ENCODE measurements at places on chromosomes 11 and 22.

DNA sequence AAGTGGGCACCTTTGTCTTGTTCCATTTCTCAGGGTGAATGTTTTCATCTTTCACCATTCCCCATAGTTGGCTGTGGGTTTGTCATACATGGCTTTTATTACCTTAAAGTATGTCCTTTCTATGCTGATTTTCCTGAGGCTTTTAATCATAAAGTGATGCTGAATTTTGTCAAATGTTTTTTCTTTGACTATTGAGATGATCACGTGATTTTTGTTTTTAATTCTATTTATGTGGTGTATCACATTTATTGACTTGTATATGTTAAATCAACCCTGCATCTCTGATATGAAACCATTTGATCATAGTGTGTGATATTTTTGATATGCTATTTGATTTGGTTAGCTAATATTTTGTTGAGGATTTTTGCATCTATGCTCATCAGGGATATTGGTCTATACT lies 216.4 kb upstream of the FAT3 start:
- H3K4me3 ChIP-seq = no peak overlapping the region
- DNase-seq = no peak
- H3K27me3 ChIP-seq = no peaks in the 10 kb centered on the region

GRCh38 chr22:32603651-32604540 lies 129.3 kb downstream of the FBXO7 start:
- H3K27me3 ChIP-seq = no peaks in the 10 kb centered on the region
- H3K27ac ChIP-seq = no peak overlapping the region
- H3K36me3 ChIP-seq = no peaks in the 10 kb centered on the region
- H3K4me3 ChIP-seq = no peak overlapping the region

DNA sequence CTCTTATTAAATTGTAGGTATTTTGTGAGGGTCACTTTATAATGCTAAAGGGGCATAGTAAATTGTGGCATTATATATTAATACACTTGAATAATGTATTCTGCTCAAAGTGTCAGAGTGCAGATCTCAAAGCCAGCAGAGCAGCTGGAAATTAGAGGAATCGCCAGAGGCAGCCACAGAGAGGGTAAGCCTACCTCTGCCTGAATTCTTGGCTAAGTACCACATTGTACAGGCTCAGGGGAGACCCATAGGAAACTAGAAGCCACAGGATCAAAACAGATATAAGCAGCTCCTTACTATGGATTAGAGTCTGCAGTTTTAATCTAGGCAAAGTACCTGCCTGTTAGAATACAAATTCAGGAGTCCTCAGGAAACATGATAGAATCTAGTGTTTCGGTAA lies 249.3 kb downstream of the DDX10 start:
- no peaks in the 10 kb centered on the region for H3K27me3 ChIP-seq
- DNase-seq = no peak
- peaks cover 3% of the 10 kb centered on the region for H3K36me3 ChIP-seq

DNA sequence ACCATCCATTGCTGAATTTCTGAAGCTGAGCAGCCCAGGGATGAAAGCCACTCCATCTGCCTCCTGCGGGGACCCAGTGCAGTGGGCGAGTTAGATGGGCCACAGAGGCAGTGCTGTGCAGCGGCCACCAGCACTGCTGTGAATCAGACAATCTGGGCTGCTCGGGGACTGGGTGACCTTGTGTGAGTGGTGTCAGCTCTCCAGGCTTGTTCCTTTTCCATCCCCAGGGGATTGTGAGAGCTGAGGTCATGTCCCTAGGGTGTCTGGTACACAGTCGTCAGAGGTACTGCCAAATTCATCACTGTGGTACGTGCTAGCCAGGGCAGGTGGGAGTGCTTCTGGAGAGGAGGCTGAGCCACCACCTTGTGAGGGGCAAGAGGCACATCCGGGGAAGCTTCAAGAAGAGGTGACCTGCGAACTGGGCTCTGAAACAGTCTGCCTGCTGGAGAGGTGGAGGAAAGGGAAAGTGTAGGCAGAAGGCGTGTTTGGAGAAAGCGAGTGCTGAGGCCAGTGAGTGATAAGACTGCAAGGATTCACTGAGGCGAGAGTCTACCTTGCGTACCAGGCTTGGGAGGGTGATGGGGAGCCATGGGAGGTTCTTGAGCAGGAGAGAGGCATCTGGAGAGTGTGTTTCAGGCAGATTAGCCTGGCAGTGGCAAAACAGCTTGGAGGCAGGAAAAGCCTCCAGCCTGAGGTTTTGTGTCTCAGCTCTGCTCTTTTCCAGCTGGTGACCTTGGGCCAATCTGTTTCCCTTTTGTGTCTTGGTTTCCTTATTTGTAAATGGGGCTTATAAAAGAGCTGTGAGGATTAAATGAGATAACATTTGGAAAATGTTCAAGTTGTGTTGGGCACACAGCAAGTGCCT lies 22.7 kb downstream of the CACNA1I start:
- H3K27ac ChIP-seq = no peak overlapping the region
- H3K4me1 ChIP-seq = peaks cover 3% of the 10 kb centered on the region
- peaks cover 22% of the 10 kb centered on the region for H3K27me3 ChIP-seq
- DNase-seq = no peak
- H3K4me3 ChIP-seq = no peak overlapping the region
- H3K36me3 ChIP-seq = no peaks in the 10 kb centered on the region

DNA sequence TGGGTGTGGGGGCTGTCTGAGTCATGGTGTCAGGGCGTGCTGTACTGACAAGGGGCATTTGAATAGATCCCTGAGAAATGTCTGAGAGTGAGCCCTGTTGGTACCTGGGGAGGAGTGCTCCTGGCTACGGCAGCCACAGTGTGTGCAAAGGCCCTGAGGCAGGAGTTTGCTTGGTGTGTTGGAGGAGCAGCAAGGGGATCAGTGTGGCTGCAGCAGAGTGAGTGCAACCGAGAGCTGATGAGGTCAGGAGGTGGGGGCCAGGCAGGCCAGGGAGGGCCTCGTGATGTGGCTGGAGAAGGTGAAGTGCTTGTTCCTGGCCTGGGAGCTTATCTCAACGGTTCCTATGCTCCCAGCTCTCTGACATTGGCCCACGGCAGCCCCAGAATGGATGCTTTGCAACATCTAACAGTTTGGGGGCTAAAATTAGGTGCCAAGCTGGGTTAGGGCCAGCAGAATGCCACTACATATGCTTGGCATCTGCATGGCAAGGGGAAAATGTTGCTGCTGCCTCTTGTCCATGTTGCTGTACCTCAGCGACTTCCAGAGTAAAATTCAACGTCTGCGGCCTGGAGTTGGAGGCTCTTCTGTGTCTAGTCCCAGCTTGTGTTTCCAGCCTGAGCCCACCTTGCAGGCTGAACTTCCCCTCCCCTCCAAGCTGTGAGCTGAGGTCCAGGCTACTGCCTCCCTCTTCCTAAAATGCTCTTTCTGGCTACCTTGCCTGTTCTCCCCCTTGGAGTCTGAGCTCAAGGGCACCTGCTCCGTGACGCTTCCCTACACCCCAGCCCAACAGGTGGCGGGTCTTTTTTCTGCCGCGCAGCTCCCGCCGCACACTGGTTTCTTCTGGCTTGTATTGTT lies 48.2 kb upstream of the MYEOV start:
- no peaks in the 10 kb centered on the region for H3K36me3 ChIP-seq
- no peak overlapping the region for H3K4me3 ChIP-seq
- DNase-seq = no peak
- peaks cover 51% of the 10 kb centered on the region for H3K27me3 ChIP-seq
- H3K27ac ChIP-seq = no peak overlapping the region

- H3K27me3 ChIP-seq = no peaks in the 10 kb centered on the region
- H3K4me1 ChIP-seq = no peaks in the 10 kb centered on the region
- no peak for DNase-seq
- H3K4me3 ChIP-seq = no peak overlapping the region
- H3K36me3 ChIP-seq = no peaks in the 10 kb centered on the region
These were observed 39.8 kb downstream of the KCNJ1 start for GRCh38 chr11:128827191-128827893.

- H3K27me3 ChIP-seq = no peaks in the 10 kb centered on the region
- no peaks in the 10 kb centered on the region for H3K36me3 ChIP-seq
- H3K4me1 ChIP-seq = peaks cover 78% of the 10 kb centered on the region
- DNase-seq = no peak
- H3K4me3 ChIP-seq = peak overlapping the region; percentile 63
These were observed 63.7 kb downstream of the PPFIBP2 start for GRCh38 chr11:7577291-7578190.

DNA sequence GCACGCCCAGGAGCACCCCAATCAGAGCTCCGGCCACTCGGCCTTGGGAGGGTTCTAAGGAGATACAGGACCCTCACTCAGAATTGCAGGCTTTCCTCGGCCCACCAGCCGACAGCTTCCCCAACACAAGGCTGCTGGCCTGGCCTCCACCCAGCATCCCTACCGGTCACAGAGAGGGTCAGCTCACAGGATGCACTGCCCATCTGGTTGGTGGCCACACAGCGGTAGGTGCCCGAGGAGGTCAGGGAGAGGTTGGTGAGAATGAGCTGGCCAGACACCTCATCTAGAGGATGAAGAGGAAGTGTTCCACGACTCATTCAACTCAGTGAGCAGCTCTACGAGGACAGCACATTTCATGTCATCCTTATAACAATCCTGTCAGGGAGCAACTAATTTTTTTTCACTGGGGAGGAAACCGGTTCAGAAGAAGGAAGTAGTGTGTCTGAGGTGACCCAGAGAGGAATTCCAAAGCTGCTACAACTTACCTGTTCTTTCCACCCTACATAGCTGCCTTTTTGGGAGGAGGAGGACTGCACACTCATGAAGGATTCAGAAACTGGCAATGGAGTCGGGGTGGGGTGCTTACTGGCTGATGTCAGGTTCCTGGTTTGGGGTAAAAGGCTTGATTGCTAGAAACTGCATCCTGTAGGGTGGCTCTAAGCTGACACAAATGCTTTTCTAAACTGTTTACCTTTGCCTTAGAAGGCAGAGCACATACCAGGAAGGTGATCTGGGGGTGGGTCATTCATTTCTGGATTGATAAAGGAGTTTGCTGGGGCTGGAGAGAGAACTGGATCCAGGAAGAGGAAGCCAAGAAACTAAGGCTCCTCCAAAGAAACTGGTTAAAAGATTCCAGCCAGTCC lies 3.3 kb downstream of the VSIG2 start:
- no peak for DNase-seq
- H3K27me3 ChIP-seq = peaks cover 95% of the 10 kb centered on the region
- peaks cover 17% of the 10 kb centered on the region for H3K4me1 ChIP-seq
- no peak overlapping the region for H3K4me3 ChIP-seq
- H3K36me3 ChIP-seq = no peaks in the 10 kb centered on the region

DNA sequence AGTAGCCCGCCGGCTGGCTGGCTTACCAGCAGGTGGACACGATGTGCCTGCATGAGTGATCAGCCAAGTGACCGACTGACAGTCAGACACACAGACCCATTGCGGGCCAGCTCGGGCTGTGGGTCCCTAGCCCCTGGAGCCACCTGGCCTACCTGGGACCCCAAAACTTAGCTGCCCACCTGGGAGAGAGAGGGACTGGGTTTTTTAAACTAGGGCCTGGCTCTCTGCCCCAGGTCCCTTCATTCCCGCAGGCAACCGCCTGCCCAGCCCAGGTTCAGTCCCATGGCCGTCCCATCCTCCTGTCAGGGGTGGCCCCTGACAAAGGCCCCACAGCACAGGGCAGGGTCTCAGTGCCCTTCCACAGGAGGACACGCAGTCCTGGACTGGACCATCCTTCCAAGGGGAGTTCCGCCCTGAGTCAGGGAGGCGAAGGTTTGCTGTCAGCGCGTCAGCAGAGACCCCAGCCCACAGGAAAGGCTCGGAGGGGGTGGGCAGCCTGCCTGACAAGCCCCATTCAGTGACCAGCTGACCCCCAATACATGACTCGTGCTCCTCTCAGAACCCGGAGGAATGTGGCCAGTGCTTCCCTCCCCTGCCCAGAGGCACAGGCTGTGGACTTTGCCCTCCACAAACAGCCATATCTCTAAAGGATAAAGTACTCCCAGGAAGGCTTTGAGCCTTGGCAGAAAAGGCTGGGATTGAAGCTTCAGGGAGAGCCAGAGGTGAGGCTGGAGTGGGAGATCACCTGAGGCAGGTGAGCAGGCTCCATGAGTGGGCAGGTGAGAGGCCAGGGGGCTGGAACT lies 8.4 kb downstream of the SLCO2B1 start:
- H3K27me3 ChIP-seq = peaks cover 6% of the 10 kb centered on the region
- no peak overlapping the region for H3K27ac ChIP-seq
- H3K4me1 ChIP-seq = peaks cover 9% of the 10 kb centered on the region
- no peak overlapping the region for H3K4me3 ChIP-seq

GRCh38 chr11:72594493-72595291 lies 79.5 kb downstream of the PDE2A start:
- peaks cover 6% of the 10 kb centered on the region for H3K4me1 ChIP-seq
- no peaks in the 10 kb centered on the region for H3K36me3 ChIP-seq
- H3K27me3 ChIP-seq = peaks cover 88% of the 10 kb centered on the region
- H3K4me3 ChIP-seq = no peak overlapping the region

DNA sequence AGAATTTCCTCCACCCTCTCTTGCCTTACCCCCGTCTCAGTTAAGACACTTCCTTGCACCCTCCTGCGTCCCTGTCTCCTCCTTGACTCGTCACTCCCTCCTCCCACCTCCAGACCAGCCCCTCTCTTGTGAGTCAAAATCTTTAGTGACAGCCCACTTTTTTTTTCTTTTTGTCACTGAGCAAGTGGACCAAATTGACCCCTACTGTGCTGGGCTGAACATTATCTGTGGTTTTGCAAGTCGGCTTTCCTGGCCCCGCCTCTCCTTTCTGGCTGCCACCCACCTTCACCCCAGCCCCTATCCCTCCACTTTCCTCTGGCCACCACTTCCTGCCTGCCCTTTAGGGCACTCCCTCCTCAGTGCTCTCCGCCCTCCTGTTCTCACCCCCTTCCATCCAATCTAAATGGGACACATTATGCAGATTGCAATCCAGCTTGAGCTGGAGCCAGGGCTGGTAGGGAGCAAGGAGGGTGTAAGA lies at the start of gene APLNR:
TSS of gene APLNR (minus strand) at position 47 of the 478 bp plus-strand sequence. CDS start 246 bp downstream, outside the sequence.
- no peak within 1 kb of the TSS for H3K4me3 ChIP-seq
- no peak for DNase-seq
- peaks cover 29% of the 10 kb centered on the region for H3K27me3 ChIP-seq
- no peaks in the 10 kb centered on the region for H3K36me3 ChIP-seq

DNA sequence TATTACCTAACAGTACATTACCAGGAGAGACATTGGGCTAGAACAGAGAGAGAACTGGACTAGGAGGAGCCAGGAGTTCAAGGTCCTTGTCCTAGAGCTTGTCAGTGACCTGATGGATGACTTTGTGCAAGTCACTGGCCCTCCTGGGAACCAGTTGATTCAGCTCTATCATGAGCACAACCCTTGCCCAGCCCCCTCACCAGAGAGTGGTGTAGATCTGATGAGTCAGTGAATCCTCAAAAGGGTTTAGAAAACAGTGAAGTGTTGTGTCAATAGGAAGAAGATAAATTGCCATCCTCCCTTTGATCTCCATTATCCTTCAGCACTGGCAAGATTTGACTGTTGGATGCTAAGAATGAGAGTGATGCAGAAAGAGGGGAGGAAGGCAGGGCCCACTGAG lies 24.3 kb downstream of the NEU3 start:
- no peaks in the 10 kb centered on the region for H3K4me1 ChIP-seq
- DNase-seq = no peak
- no peak overlapping the region for H3K4me3 ChIP-seq
- no peak overlapping the region for H3K27ac ChIP-seq

GRCh38 chr11:118604566-118604965 lies 2.8 kb upstream of the PHLDB1 start:
- peaks cover 16% of the 10 kb centered on the region for H3K27me3 ChIP-seq
- no peak for DNase-seq
- no peak overlapping the region for H3K4me3 ChIP-seq
- peaks cover 48% of the 10 kb centered on the region for H3K4me1 ChIP-seq
- peaks cover 21% of the 10 kb centered on the region for H3K36me3 ChIP-seq

DNA sequence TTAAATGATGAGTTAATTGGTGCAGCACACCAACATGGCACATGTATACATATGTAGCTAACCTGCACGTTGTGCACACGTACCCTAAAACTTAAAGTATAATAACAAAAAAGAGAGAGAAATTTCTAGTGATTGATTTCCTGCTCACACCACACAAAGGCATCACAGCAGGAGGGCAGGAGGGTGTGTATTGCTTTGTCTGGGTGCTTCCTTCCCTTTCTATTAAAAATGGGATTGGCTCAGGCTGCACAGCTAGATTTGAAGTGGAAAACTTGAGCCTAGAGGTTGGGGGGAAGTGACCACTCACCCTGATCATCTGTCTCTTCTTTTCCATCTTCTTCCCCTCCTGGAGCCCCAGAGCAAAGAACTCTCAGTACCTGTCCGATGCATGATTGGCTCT lies 944 bp upstream of the SCGB1D2 start:
- no peaks in the 10 kb centered on the region for H3K4me1 ChIP-seq
